NCI-H1048 (cell line): ENCODE measurements at places on chromosomes 16 and 17.

DNA sequence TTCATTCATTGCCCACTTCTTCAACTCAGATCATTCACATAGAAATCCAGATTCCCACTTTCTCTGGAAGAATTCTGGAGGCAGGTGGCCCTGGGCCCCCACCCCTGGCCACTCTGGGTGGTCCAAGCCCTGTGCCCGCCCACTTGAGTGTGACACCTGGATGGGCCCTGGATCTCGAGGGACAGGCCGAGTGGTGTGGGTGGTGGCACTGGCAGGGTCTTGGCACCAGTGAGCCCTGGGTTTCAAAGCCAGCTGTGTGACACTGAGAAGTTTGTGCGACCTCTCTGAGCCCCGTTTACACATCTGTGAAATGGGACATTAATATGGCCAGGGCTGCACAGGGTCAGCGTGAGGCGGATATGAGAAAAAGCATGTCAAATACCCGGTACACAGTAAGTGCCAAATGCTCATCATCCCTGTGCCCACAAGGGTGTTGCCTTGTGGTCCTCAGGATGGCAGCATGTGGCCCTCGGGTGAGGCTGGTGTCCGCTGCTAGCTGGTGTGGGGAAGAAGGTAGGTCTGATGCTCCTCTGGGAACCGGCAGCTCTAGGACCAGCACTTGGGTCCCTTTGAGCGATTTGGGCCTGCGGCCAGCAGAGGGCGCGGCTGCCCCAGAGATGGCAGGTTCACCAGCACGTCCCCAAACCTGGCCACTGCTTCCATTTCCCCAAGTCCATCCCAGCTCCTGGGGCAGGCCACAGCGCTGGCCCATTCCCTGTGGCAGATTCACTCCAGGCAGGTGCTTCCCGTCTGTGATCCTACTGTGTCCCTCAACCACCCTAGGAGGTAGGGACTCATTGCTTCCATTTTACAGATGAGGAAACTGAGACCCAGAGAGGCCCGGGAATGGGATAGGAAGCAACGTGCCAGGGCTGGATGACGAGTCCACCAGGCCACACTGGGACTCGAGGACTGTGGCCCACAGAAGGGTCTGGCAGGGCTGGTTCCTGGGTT, 3.6 kb downstream of the OSGIN1 start:
- DNase-seq: no peak

GRCh38 chr16:75288596-75289120, 37.2 kb upstream of the BCAR1 start:
- no peak for DNase-seq

DNA sequence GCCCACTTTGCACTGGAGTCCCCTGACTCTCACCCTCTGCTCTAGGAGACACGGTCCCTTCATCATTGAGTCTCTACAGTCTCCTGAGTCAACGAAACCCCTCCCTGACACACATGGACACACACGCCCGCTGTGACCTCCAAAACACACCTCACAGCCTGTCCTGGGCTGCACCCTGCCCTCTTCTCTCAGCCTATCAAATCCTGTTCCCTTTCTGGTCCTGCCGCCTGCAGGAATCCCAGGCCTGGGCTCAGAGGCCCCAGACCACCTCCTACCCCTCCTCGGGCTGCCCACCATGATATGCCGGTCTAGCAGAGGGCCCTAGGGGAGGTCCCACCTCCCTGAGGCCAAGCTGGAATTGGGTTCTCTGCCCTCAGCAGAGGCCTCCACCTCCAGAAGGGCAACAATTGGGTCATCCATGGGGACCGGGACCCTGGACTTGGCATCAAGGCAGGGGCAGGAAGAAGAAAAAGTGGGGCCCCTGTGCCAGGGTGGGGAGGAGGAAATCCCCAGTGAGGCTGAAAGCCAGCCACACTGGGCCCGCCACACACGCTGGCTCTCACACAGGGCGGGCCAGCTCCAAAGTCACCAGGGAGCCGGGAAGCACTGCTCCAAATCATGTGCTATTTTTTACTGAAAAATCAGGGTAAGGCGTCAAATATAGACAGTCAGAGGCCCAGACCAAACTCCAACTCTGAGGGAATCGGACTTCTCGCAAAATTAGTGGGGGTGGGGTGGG, 3.4 kb downstream of the PPP1R9B start:
- no peak for DNase-seq

- DNase-seq: no peak
Measured at GRCh38 chr17:61312406-61313295, 87.0 kb upstream of the TBX2 start.

- DNase-seq: no peak
Measured at GRCh38 chr16:9372934-9373890, 281.8 kb downstream of the HAPSTR1 start.
